ENCODE measurements at places on chromosomes 11 and 22.
A peak's percentile ranks its signal among the peaks of the same experiment; 100 is the strongest.

DNA sequence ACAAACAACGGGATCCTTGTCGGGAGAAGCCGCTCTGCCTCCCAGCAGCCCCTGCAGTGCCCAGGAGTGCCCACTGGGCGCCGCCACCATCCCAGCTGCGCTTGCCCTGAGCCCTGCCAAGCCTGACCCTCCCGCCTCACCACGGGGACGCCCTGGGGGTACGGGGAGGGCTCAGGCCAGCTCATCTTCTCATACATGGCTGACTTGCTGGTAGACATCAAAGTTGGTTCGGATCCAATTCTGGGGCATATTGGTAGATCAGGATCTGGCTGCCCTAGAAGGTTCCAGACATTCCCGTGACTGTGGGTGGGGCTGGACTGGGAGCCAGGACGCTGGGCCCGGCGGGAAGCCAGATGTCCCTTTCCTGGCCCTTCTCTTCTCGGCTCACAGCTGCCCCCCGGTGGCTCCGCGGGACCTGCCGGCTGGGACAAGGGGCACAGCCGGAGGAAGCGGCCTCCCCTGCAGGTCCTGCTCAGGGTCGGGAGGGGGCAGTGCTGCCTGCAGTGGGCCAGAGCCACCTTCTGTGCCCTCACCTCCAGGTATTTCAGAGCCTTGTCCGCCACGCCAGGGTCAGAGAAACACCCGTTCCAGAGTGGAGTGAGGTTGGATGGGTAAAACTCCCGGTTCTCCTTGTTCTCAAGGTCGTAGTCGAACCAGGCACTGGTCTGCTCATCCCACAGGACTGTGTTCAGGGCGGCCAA lies 10.6 kb upstream of the TREH start:
- peak; percentile 67 for DNase-seq

GRCh38 chr22:26563022-26563421 lies 26.9 kb downstream of the TPST2 start:
- DNase-seq, result no peak

- no peak for DNase-seq
These were observed 4.0 kb downstream of the CCDC90B start for GRCh38 chr11:83282084-83282716.

- no peak for DNase-seq
These were observed 165.9 kb downstream of the NAV2 start for GRCh38 chr11:19878520-19878919.

- DNase-seq, result no peak
These were observed 92.5 kb downstream of the C11orf87 start for GRCh38 chr11:109514313-109515018.

DNA sequence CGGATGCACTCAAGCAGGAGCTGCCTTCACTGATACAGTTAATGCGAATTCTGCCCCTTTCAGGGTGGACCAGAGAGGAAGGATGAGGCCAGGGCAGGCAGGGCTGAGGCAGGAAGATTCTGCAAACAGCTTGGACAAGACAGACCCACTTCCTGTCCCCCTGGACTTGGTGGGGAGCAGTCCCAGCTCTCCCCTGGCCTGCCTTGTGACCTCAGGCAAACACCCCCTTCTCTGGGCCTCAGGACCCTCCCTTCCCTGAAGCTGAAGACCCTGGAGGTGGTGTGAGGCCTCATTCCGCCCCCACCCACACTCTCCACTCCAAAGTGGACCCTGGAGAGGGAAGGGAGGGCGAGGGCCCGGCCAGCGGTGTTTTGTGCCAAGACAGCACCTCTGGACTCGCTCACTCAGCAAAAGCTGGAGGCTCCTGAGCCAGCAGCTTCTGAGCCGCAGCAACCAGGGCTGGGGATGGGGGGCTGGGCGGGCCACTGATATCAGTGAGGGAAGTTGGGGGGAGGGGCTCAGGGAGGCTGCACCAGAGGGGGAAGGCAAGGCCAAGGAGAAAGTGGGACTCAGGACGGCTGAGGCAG lies 8.5 kb downstream of the RAB3IL1 start:
- DNase-seq, result no peak

GRCh38 chr11:47589977-47590861 lies 3.7 kb downstream of the FAM180B start:
- DNase-seq, result no peak

GRCh38 chr11:2570841-2571597 lies 126.2 kb downstream of the KCNQ1 start:
- DNase-seq, result no peak

DNA sequence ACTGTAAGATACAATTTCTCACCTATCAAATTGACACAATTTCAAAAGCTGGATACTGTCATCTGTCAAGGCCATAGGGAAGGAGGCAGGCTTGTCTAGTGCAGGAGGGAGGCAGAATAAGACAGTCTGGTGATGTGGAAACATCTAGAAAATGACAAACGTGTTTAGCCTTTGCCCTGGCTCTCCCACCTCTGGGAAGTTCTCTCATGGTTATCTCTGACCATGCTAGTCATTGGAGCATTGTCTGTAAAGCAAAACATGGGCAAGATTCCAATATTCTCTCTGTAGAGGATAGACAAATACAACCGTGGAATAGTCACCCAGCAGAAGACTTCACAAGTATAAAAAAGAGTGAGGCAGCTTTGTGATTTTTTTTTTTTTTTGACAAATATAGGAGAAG lies 9.1 kb upstream of the SERHL2 start:
- DNase-seq, result no peak

DNA sequence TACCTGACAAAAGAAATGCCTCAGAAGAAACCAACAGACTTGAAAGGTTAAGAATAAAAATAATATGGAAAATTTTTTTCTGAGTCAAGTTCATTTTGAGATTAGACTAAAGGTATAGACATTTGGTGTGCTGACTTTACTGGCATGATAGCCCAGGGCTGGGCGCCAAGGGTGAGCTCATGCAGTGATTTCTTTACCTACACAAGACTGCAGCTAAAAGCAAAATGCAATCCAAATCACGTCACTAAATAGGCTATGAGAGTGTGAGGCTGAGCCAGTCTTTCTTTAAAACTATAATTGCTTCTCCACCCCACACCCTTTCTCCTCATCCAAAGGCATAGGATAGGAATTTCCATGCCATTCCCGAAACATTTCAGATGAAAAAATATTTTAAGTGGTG lies 196.5 kb downstream of the FAM76B start:
- DNase-seq, result no peak

DNA sequence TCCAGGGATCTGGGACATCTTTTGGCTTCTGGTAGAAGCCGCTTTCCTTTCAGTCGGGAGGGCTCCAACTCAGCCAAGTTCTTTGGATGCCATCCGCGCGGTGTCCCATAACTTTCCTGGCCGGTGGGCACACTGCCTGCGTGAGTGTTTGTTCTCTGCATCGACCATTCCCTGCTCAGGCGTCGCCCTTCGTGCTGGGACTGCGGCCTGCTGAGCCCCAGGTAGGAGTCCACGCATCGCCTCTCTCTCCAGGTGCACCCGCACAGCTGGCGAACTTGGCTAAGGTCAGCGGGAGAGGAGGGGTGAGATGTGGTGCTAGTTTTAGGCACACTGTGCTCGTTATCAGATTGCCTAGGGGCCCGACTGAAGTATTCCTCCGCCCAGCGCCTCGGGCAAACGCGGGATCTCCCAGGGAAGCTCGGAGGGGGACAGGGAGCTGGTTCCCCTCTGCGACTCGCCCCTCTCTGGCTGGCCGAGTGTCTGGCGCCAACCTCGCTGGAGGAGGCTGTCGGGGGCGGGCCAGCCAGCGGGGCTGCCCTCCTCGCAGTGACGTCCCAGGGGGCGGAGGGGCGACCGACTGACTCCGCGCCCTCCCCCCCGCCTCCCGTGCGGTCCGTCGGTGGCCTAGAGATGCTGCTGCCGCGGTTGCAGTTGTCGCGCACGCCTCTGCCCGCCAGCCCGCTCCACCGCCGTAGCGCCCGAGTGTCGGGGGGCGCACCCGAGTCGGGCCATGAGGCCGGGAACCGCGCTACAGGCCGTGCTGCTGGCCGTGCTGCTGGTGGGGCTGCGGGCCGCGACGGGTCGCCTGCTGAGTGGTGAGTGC lies at the start of gene LAYN:
Gene LAYN, plus strand, starts transcription at position 607 of the 823 bp plus-strand sequence. Its CDS starts 124 bp downstream, at position 731.
- DNase-seq, result peak; percentile 16

GRCh38 chr11:3984896-3985295 lies 109.7 kb upstream of the RRM1 start:
- DNase-seq, result peak; percentile 22

DNA sequence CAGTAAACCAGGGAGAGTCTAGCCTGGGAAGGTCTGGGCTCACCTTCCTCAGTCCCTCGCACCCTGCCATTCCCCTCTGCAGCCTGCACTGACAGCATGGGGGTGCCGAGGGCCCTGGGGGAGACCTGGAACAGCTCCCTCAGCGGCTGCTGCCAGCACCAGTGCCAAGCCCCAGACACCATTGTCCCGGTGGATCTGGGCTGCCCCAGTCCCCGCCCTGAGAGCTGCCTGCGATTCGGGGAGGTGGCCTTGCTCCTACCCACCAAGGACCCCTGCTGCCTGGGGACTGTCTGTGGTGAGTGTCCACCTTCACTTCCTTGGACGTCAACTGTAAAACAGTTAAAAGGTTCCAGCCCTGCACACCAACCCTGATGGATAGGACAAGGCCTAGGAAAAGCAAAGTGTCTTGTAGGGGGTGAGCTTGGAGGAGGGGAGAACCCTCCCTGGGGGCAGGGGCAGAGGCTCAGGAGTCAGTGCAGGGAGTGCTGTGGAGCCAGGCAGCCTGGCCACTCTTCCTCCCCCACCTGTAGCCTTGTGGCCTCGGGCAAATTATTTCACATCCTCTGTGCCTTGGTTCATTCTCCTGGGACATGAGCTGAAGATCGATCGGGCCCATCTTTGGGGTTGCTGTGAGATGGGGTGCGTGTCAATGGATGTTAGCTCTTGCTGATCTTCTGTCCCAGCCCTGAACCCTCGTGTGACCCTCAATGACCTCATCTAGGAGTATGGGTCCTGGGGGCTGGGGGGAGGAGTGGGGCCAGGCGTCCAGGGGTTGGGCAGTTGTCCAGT lies 85.2 kb upstream of the MYOD1 start:
- DNase-seq, result no peak

- no peak for DNase-seq
These were observed 40.0 kb upstream of the TPBGL start for GRCh38 chr11:75200531-75200930.

GRCh38 chr11:113265362-113265761 lies 49.0 kb upstream of the TTC12 start:
- DNase-seq, result no peak

DNA sequence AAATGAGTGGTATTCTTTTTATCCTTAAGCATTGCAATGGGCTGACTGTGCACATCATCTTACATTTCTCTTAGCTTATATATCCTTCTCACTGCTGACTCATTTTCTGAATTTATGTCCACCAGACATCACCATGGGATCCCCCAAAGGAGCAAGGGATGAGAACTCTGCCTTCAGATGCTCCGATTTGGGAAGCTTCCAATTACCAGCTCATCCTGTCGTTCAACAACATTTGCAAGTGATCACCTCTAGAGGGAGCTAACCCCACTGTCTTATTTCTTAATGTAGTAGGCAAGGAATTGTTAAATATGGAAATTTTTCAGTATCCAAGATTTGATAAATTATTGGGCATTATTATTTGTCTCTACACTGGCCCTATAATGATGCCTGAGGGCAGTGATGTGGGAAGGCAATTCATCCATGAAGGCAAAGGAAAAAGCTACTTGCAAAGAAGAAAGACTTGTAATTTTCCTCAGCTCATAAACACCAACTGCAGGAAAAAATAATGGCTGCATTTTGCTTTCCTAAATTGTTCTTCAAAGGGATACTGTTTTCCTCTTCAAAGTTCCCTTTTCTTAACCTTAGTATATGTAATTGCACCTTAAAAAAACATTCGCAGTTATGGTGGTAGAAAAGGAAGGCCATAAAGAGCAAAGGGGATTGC lies 102.4 kb upstream of the FSHB start:
- DNase-seq, result no peak

DNA sequence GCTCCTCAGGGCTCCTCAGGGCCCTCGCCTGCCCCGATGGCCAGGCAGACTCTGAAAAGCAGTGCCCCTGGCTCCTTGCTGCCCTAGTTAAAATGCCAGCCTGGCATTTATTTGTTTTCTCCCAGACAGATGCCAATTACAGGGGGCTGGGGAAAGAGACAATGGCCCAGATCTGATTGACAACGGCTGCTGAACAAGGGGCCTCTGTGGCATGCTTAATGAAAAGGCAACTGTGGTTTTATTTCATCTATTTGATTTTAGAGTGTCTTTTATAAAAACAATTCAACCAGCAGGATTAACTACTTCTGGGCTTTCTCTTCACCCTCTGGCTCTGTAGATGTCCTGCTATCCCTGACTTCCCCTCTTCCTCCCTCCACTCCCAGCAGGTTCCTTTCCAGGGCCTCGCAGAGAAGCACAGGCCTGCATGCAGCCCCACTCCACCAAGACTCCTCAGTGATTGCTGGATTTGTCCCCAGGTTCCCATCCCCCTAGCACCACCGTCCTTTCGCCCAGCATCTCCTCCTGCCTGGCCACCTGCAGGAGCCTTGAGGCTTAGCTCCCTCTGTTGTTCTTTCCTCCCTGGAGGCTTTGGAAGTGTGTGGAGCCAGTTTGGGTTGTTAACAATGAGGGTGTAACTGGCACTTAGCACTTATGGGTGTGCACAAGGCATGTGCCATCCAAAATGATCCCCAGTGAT lies 171.1 kb downstream of the TENM4 start:
- DNase-seq, result no peak

DNA sequence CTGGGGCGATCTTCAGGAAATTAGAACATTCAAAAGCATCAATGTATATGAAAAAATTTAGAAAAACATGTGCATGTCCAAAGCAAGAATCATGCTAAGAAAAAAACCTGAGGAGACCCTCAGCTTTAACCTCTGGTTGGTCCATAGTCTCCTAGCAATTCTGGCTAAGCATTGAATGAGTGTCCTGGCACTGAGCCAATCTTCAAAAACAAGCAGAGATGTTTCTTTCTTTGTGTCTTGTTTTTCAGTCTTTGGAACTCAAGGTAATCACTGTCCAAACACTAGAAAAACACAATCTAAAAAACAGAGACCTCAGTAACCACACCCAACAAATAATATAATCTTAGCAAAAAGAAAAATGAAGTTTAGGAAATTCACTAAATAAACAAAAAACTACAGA lies 205.4 kb upstream of the CARD18 start:
- DNase-seq, result no peak

DNA sequence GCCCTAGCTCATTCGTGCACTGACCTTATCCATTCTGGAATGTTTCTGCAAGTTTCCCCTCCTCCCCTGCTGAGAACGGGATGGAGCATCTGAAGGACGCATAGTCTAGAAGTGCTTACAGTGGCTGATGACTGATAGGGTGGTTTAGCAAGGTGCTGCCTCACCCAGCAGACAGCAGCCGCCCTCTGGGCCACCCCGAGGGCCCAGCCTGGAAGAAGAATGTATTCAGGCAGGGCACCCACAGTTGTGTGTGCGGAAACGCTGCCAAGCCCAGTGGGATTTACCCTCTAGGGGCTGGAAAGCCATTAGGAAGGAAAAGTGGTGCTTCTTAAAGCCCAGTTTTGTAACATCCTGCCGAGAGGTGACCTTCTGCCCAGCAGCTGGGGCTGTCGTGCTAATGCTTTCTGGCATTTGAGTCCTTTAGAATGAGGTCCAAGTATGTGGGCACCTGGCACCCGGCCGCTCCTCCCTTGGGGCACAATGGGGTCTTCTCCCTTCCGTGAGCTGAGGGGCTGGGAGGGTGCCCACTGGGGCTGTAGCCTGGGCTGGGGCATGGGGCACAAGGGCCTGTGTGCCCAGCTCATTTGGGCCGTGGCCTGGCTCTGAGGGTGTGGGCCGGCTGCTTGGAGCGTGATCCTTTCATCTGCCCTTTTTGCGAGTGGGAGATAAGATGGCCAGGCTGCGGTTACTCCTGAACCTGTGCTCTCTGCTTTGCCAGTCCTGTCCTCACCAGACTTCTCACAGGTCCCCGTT lies 14.4 kb downstream of the FBLN1 start:
- no peak for DNase-seq

GRCh38 chr11:94639901-94640721 lies 72.9 kb downstream of the PIWIL4 start:
- DNase-seq, result no peak

All from stimulated activated CD4-positive, alpha-beta T cell treated with anti-CD3 and anti-CD28 coated beads, Interleukin-2, amount 100 ng/mL, for 4 hours (primary cell).